ENCODE measurements at places on chromosomes 11 and 22. TPM values are rescaled to one million over a fixed set of nuclear protein-coding genes. Genes with fewer than 3 reads are reported as not detected.

DNA sequence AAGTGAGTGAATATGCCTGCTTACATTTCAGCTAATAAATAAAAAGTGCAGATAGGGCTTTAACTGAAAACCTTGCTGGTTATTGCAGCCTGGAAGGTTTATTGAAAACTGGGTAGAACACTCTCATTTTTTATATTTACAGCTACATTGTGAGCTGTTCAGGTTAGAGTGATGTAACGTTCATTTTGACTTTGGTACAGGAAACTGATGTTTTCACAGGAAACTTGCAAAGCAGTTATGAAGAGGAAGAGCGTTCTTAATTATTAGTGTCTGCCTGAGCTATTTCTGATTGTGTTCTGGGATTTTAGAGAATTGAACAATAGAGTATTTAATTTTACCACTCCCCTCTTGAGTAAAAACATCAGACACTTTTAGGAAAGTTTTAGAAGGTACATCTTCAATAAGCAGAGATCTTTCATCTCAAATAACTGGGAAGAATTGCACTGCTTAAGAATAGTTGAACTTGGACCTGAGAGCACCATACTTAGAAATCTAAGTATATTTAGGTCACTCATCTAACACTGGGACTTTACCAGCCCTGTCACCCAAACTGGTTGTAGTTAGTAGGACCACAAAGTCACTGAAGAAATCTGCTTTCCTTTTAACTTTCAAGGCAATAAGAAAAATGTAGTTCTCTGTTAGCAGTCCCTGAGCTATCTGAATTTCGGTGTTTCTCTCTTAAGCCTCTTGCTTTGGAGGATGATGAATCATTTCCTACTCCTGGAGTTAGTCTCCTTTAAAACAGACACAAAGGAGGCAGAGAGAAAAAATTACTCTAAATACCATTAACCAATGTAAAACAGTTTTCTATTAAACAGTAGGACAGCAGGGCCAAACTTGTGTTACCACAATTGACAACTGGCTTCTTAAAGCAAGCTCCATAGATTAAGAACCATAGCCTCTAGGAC lies 128.6 kb upstream of the DDI1 start:
- DNase-seq = peak; percentile 6

GRCh38 chr11:68983801-68984200 lies 3.0 kb upstream of the MRGPRD start:
- no peak for DNase-seq

DNA sequence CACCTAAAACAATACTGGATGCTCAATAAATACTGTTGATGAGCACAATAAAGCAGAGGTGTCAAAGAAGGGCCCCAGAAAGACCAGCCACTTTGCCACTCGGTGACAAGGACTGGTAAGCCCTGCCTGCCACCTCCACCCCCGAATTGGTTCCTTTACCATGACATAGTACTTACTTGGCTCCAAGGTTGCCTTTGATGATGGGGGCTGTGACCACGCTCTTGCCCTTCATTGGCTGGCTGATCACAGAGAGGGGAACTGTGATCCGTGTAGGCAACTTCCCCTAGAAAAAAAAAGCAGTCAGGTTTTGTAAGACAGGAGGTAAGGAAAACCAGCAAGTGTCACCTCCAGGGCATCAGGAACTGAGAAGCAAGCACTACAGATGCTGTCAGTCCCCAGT lies 29.7 kb downstream of the NFRKB start:
- DNase-seq = no peak

The KRTAP5-9 gene
- polyA plus RNA-seq = 0.06 TPM

- no peak for DNase-seq
Observed at GRCh38 chr22:49543876-49544275, 283.8 kb downstream of the BRD1 start.

Data from mammary epithelial cell (primary cell).